Right ventricle myocardium superior (tissue), 1 donor: ENCODE measurements at places on chromosomes 2 and 18. TPM values are rescaled to one million over a fixed set of nuclear protein-coding genes. Genes with fewer than 3 reads are reported as not detected.

- no peak for DNase-seq
Observed at GRCh38 chr2:28047681-28048080, 157.2 kb downstream of the BABAM2 start.

- no peak for DNase-seq
Observed at GRCh38 chr2:235418918-235419317, 74.9 kb upstream of the AGAP1 start.

GRCh38 chr2:201883606-201884369 lies 77.5 kb downstream of the CDK15 start:
- DNase-seq: peak; percentile 71

- DNase-seq: no peak
Observed at GRCh38 chr2:118732432-118732831, 115.0 kb downstream of the EN1 start.

DNA sequence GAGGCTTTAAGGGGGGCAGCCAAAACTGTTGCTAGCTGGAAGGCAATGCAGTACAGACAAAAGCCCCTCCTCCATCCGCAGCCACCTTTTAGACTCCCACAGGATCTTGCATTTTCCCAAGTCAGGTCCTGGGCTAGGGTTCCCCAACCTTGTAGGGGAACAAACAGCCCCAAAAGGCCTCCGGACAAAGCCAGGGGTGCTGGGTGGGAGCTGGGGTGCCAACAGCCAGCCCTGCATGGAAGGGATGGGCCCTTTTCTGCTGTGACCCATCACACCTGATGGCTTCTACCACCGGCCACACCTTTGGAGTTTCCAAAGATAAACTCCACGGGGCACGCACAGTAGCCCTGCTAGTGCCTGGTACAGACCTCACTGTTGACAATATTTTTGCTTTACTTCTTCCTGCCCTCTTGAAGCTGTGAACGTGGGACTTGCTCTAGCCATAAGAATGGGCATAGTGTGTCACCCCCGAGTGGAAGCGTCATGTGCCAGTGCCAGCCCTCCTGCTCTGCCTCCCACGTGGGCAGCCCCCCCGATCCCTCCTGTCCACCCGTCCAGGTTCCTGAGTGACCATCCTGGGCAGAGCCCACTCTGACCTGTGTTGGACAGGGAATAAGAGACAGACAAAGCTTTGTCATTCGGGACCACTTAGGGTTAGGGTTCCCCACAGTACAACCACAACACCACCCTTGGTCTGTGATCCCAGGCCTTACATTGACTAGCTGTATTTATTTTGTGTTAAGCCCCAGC lies 18.8 kb downstream of the TUBB6 start:
- DNase-seq: no peak

DNA sequence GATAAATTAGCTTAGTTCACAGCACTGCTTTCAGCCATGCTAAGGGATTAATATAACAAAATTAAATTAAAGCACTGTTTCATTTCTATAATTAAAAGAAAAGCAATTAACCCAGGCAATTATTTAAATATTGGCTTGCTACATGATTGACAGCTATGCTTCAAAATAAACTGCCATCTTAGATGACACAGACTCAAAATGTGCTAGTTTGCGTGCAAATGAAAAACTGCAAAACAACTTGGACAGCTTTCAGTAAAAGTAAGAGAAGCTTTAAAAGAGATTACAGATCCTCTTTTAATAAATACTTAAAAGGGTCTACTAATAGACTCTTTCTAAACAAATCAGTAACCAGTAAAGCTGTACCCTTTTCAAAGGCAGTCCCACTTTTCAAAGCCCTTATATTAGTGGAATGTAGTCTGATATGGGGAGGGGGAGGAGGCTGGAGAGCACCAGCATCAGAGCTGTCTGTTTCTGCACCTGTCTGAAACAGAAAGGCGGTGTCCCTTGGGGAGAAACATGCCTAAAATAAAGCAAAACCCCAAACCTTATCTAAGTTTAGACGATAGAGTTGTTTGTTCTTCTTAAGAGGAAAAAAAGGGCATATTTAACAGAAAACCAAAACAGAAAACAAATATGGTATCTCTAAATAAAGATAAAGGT lies 20.8 kb downstream of the EIF2AK3 start:
- no peak for DNase-seq

- no peak for DNase-seq
Observed at GRCh38 chr2:236536727-236537398, 32.8 kb upstream of the ACKR3 start.

DNA sequence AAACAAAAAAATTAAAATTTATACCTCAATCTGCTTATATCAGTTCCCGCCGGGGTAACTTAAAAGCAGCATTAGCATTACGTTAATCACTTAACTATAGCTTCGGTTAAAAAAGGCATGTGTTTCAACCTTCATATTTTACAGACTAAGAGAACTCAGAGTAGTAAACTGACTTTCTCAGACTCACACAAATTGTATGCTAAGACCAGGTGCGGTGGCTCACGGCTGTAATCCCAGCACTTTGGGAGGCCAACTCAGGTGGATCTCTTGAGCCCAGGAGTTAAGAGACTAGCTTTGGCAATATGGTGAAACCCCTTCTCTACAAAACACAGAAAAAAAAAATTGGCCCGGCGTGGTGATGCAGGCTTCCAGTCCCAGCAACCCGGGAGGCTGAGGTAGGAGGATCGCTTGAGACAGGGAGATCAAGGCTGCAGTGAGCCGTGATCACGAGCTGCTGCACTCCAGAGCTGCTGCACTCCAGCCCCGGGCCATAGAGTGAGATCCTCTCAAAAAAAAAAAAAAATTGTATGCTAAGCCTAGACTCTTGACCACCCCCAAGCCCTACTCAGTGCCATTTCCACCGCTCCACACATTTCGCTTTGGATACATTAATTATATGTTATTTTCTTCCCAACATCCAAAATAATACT lies 2.4 kb downstream of the HNRNPLL start:
- no peak for DNase-seq

DNA sequence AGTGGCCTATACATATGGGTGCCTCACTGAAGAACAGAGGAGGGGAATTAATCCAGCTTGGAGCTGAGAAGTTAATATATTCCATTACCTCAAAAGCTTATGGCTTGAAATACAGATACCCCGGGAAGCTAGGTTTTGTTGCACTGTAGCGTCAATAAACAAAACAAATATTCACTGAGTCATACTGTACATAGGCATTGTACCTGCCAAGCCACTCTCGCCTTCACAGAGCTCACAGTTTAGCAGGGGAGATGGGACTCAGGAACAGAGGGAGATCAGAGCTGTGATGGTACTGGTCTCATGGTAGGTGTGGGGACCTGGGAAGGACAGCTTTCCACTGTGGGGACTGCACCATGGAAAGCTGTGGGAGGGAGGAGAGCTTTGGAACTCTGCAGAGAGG lies 111.2 kb upstream of the ST6GAL2 start:
- no peak for DNase-seq

DNA sequence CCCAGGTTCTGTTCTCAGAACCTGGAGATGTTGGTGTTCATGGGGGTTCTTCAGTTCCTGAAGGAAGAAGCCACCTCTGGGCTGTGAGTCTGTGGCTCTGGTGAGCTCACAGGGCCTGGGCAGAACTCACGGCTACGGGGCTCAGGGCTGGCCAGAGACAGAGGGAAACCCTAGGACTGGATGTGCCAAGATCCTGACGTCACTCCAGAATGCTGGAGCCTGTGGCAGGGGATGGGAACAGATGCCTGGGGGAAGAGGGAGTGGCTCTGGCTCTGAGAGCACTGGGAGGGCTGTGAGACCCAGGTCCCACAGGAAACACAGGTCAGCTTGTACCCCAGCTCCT lies at the start of gene OTOF:
TSS of gene OTOF (minus strand) at position 214 of the 343 bp plus-strand sequence.
- DNase-seq: peak; percentile 73

DNA sequence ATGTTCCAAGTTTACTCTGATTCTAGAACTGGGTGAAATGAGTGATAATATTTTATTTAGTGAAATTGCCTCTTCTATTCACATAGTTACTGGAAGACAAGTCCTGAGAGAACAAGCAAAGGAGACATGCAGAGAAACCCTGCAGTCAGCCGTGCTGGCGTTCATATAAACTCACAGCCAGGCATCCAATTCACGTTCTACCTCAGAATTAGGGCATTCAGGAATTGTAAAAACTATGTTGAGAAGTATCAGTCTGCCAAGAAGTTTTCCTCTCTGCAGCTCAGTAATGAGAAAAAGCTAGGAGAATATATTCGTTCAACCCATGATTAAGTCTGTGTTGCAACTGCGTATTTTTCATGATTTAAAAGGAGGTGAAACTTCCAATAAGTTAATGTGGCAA lies 156.2 kb upstream of the DSEL start:
- no peak for DNase-seq

DNA sequence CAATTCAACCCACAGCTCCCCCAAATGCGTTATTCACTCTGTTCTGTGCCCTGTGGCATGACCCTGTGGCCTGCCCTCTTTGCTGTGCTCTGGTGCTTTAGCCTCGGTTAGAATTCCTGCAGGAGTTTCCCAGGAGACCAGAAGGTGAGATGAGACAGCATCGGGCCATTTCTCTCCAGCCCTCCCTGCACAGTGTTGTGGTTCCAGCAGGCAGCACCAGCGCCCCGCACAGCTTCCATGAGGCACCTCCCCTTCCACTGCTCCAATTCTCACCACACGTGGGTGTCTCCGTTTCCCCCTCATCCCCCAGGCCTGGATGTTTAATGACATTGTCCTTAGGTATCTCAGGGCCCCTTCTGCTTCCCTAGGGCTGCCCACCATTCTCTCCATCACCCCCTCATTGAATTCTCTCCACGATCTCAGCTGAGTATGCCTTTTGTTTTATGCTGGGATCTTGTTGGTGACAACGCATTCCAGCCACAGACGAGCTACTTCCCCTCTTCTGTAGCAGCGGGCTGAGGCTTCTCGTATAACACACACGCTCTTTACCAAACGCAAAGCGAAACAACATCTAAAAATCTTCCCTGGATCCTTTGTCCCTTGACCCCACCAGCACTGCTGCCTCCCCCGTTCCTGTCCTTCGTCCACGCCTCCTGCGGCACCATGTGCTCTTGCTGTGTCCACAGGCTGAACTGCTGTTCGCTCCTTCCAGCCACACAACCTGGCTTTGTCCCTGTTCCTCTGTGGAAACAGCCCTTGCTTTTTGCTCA lies 35.1 kb downstream of the ACKR3 start:
- DNase-seq: no peak

DNA sequence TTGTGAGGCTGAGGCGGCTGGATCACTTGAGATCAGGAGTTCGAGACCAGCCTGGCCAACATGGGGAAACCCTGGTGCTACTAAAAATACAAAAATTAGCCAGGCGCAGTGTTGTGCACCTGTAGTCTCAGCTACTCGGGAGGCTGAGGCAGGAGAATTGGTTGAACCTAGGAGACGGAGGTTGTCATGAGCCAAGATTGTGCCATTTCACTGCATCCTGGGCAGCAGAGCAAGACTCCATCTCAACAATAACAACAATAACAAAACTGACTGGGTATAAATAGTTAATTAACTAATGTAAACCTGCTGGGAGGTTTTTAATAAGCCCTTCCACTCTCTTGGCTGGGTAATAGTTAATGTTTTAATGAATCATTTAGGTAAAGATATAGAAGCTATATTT lies 7.8 kb downstream of the SULT6B1 start:
- no peak for DNase-seq

- no peak for DNase-seq
Observed at GRCh38 chr2:71796174-71796593, 342.8 kb downstream of the DYSF start.

- DNase-seq: no peak
Observed at GRCh38 chr2:101829429-101829828, 131.9 kb downstream of the MAP4K4 start.

GRCh38 chr2:79780781-79781180 lies 267.9 kb downstream of the CTNNA2 start:
- no peak for DNase-seq

DNA sequence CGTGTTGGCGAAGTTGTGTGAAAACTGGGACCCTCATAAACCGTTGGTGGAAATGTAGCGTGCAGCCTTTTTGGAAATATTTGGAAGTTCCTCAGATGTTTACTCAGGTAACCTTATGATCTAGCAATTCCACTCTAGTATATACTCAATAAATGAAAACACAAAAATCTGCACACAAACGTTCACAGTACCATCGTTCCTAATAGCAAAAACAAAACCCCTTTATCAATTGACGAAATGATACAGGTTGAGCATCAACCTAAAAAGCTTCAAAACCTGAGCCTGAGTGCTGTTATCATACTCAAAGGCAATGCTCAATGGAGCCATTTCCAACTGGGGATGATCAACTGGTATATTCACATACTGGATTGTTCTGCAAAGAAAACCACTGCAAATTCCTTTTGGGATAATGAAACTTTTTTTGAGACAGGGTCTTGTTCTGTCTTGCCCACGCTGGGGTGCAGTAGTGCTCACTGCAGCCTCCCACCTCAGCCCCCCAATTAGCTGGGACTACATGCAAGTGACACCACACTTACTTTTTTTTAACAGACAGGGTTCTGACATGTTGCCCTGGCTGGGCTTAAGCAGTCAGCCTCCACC lies 777 bp upstream of the C18orf32 start:
- no peak for DNase-seq

GRCh38 chr2:117068371-117068770 lies 746.1 kb upstream of the DDX18 start:
- no peak for DNase-seq

GRCh38 chr2:32962690-32963089 lies 15.9 kb downstream of the LTBP1 start:
- DNase-seq: peak; percentile 47

DNA sequence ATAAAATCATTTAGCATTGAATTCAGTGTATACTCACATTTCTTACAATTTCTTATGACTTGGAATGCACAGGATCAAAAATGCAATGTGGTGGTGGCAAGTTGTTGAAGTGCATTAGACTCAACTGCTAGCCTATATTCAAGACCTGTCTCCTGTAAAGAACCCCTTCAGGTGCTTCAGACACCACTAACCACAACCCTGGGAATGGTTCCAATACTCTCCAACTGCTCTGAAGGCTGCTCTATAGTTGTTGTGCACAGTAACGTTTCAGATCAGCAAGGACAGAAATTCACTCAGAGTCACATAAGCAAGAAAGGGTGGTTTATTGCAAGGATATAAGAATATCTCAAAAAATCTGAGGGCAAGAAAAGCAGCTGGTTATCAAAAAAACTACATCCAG lies 6.5 kb downstream of the GKN1 start:
- DNase-seq: no peak

GRCh38 chr2:216681683-216682082 lies 13.7 kb downstream of the IGFBP5 start:
- DNase-seq: no peak

COLEC11 gene
- total RNA-seq: 2.9 TPM

RESP18 gene
- not detected for total RNA-seq

C2orf72 gene
- 0.05 TPM for total RNA-seq

TRABD2A gene
- total RNA-seq: 0.56 TPM

SPRED2 gene
- total RNA-seq: 14.9 TPM

STON1 gene
- total RNA-seq: 8.1 TPM

RPRM gene
- not detected for total RNA-seq

REG3A gene
- not detected for total RNA-seq

TUBA4B gene
- not detected for total RNA-seq

ALK gene
- total RNA-seq: 0.16 TPM

SH3RF3 gene
- total RNA-seq: 6.6 TPM

FBXO41 gene
- total RNA-seq: 0.51 TPM

SP140 gene
- total RNA-seq: 0.56 TPM

GALNT14 gene
- 0.67 TPM for total RNA-seq

MEX3C gene
- total RNA-seq: 16.4 TPM
